ENCODE measurements at places on chromosomes 3 and 15. TPM values are rescaled to one million over a fixed set of nuclear protein-coding genes. Genes with fewer than 3 reads are reported as not detected.

GRCh38 chr3:106004137-106004681 lies 135.4 kb upstream of the CBLB start:
- H3K36me3 ChIP-seq: no peaks in the 10 kb centered on the region
- H3K4me1 ChIP-seq: no peaks in the 10 kb centered on the region
- no peak for DNase-seq

GRCh38 chr3:11465744-11466616 lies 177.7 kb downstream of the VGLL4 start:
- peak overlapping the region; percentile 14 for H3K27ac ChIP-seq
- no peak for DNase-seq
- no peaks in the 10 kb centered on the region for H3K4me1 ChIP-seq
- H3K27me3 ChIP-seq: no peaks in the 10 kb centered on the region

GRCh38 chr3:18752273-18752934 lies 327.3 kb upstream of the SATB1 start:
- no peak for DNase-seq
- no peak overlapping the region for H3K27ac ChIP-seq
- no peaks in the 10 kb centered on the region for H3K36me3 ChIP-seq
- H3K4me1 ChIP-seq: no peaks in the 10 kb centered on the region
- H3K27me3 ChIP-seq: peaks cover 4% of the 10 kb centered on the region

DNA sequence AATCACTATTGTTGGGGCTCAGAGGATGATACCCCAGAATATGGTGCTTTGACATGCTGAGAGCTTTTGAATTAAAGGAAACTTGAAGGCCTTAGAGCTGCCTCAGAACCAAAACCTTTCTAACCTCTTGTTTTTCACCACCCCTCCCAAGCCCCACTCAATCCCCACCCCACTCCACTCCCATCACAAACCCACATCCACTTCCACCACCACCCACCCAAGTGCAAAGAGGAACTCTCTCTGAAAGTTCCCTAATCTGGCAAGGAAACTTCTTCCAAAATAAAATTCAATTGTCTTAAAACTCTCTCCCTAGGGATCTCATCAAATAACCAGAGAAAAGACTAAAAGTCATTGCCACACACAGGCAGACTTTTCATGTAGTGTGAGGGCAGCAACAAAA lies 301.2 kb upstream of the ARHGEF26 start:
- H3K36me3 ChIP-seq: no peaks in the 10 kb centered on the region
- no peak for DNase-seq
- no peak overlapping the region for H3K4me3 ChIP-seq
- no peaks in the 10 kb centered on the region for H3K27me3 ChIP-seq

DNA sequence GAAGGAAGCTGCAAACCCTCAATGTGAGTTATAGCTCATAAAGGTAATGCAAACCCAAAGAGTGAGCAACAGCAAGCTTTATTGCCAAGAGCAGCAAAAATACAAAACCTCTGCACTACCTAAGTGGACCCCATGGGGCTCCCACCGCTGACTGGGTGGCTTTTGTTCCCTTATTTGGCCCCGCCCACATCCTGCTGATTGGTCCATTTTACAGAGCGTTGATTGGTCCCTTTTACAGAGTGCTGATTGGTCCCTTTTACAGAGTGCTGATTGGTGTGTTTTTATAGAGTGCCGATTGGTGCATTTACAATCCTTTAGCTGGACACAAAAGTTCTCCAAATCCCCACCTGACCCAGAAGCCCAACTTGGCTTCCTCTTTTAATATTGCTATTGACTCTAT lies 154.5 kb upstream of the NSMCE3 start:
- H3K4me1 ChIP-seq: no peaks in the 10 kb centered on the region
- no peak overlapping the region for H3K4me3 ChIP-seq
- peak; percentile 3 for DNase-seq
- H3K27ac ChIP-seq: no peak overlapping the region

- H3K27ac ChIP-seq: no peak overlapping the region
- no peaks in the 10 kb centered on the region for H3K27me3 ChIP-seq
- peaks cover 17% of the 10 kb centered on the region for H3K36me3 ChIP-seq
- DNase-seq: no peak
- H3K4me1 ChIP-seq: no peaks in the 10 kb centered on the region
Measured at GRCh38 chr3:25781145-25781757, 2.0 kb downstream of the NGLY1 start.

- no peaks in the 10 kb centered on the region for H3K4me1 ChIP-seq
- H3K4me3 ChIP-seq: no peak overlapping the region
- H3K27me3 ChIP-seq: no peaks in the 10 kb centered on the region
- no peak for DNase-seq
Measured at GRCh38 chr3:177679568-177680471, 482.5 kb upstream of the TBL1XR1 start.

GRCh38 chr3:43998836-43999727 lies 242.6 kb upstream of the TOPAZ1 start:
- H3K4me3 ChIP-seq: peak overlapping the region; percentile 45
- H3K36me3 ChIP-seq: no peaks in the 10 kb centered on the region
- peaks cover 9% of the 10 kb centered on the region for H3K27me3 ChIP-seq
- DNase-seq: no peak
- H3K4me1 ChIP-seq: peaks cover 20% of the 10 kb centered on the region
- H3K27ac ChIP-seq: no peak overlapping the region

DNA sequence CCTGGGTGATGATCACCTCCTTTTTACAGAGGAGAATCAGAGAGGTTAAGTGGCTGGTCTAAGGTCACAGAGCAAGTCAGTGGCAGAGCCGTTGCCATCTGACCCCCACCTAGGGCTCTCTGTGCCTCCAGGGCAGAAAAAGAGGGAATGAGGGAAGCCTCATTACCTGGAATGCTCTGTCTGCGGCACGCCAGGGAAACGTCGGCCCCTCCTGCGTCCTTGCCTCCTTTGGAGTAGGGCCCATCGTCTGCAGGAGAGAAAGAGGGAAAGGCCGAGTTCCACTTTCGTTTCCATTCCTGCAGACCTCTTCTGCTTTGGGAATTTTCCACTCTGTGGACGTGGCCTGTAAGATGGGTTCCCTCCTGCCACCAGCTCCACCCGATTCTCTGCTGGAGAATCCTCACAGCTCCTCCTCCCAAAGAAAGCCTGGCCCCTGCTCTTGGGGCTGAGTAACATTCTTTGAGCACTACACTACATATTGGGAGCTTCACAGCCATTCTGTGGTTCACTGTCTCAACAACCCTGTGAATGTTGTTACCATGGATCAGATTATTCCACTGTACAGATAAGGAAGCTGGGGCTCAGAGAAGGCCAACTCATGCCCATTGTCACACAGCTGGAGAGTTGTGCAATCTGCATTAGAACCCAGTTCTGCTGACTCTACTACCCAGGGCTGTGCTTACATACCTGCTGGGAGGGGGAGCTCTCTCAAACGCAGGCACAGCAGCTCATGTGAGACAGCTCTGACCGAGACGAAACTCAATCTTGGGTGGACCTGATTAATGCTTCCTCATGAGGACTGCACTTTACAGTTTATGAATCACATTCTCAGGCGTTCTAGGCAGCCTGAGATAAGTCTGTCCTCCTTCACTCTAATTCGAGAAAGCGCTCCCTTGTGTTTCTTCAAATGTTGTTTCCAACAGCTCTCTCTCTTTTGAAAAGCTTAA lies 14.2 kb downstream of the GRIP2 start:
- H3K4me1 ChIP-seq: no peaks in the 10 kb centered on the region
- H3K27ac ChIP-seq: no peak overlapping the region
- no peak overlapping the region for H3K4me3 ChIP-seq
- no peaks in the 10 kb centered on the region for H3K27me3 ChIP-seq
- no peaks in the 10 kb centered on the region for H3K36me3 ChIP-seq

DNA sequence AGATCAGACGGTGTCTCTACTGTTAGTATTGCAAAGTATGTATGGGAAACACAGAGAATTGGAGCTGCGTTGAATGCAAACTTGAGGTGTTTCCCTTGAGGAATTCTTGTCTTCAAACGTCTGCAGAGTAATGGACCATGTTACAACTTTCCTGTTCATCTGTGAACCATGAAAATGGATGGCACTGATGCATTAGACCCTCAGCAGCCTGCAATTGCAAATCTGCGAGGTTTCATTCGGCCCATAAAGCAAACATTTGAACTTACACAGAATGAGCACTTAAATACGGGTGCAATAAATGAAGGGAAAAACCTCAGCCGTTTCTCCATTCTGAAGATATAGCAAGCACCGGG lies 49.7 kb downstream of the LRRN1 start:
- no peaks in the 10 kb centered on the region for H3K36me3 ChIP-seq
- no peaks in the 10 kb centered on the region for H3K27me3 ChIP-seq
- no peaks in the 10 kb centered on the region for H3K4me1 ChIP-seq
- no peak overlapping the region for H3K4me3 ChIP-seq

The TUSC7 gene
- not detected for total RNA-seq

The SLC12A1 gene
- total RNA-seq: 0.05 TPM

The GOLGA8K gene
- 0.08 TPM for total RNA-seq

The CCDC54 gene
- not detected for total RNA-seq

The USP50 gene
- total RNA-seq: 0.42 TPM

Measured in liver (tissue), 10 donors.